ENCODE measurements at places on chromosomes 7 and 10.

DNA sequence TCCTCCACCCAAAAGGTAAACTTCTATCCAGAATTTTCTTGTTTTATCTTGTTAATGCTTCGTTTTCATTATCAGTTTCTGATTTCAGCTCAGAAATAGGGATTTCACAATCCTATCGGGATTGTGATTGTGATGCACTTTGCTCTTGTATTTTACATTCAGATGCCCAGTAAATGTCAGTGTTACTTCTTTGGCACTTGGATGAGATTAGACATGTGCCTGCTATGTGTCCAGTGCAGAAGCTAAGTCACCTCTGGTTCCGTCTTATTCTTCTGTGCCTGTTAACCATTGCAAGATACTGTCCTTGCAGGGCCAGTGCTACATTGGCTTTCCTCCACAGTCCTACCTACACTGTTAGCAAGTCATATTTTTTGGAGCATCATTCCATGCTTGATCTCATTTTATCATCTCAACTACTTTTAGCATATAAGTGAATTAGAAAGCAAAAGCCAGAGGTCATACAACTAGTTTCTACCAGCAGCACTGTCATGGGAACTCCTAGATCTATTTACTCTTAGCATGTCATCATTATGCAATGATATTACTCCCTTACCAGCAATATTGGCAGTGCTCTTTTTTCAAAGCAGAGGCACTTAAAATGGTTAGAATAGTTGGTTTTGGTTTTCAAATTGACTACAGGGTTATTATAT, 26.7 kb downstream of the ZNF277 start:
- DNase-seq: no peak

DNA sequence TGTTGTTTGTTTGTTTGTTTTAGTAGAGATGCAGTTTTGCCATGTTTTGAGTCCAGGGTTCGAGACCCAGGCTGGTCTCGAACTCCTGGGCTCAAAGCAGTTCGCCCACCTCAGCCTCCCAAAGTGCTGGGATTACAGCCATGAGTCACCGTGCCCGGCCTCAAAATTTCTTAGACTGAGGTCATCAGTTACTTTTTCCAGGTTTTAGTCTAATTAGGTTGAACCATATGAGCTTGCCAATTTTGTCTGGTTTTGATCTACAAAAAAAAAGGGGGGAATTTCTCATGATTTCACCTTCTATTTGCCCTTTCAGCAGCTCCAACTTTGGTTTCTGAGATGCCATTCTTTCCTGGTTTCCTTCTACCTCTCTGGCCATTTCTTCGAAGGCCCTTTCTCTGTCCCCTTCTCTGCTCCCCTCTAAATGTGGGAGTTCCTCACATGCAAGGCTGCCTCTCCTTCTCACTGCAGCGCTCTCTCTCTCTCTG, 5.5 kb downstream of the CUEDC2 start:
- DNase-seq: no peak

- no peak for DNase-seq
These were observed 18.0 kb downstream of the FKBP6 start for GRCh38 chr7:73345951-73346350.

GRCh38 chr7:55104712-55105433, 86.1 kb downstream of the EGFR start:
- no peak for DNase-seq

DNA sequence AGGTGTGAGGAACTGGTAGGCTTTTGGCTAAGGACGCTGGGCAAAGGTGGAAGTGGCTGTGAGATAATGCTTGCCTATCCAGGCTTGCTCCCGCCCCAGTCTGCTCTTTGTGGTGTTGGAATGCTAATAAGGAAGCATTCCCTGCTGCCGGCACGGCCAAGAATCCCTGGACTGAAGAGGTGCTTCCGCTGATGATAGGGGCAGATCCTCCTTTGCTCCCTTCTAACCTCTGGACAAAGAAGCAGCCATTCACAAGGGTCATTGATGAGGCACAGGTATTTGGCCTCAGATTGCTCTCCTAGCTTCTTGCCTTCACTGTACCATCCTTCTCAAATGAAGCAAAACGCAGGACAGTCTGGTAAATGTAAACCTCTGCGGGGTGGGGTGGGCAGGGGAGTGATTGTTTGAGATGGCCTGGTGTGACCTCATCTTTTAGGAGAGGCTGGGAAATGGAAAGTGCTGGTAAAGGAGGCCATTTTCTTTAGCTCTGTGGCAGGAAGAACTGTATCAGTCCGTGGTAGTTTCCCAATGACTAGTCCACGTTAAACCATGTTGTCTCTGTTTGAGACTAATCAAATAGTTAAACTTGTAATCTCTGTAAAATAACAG, 1.7 kb downstream of the PGAM1 start:
- DNase-seq: peak; percentile 60

DNA sequence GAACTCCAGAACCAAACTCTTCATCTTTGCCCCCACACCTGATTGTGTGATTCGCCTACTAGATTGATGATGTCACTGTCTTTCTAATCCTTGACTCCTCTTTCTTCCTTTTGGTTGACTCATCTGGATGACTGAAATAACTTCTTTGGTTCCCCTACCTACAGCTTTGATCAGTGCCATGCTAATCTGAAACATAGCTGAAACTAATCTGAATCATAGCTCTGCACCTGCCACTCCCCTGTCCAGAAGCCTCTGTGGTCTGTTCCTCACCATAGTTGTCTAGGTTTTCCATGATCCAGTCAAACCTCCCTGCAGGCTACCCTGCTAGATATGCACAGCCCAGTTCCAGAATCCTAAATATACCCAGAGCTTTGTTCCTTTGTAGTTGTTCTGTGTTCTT, 51.9 kb downstream of the ZNF365 start:
- DNase-seq: no peak

DNA sequence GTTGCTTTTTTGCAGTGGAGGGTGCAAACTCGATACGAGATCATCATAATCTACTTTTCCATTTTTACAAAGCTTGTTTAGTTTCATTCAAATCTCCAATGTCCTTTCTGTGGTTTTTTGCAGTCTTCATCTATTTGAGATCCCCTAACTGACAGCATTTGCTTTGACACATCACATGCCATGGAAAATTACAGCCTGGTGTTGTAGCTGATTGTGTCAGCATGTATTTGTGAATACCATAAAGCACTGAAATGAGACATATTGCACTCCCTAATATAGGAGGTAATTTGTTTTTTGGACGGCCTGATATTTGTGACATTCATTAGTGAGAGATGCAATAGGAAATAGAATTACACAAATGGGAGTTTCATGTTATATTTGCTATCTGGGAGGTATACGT, 620.8 kb downstream of the KCNMA1 start:
- no peak for DNase-seq

All from cardiac muscle cell (in vitro differentiated cells and primary cell).